ENCODE measurements at places on chromosomes 16 and 17. TPM values are rescaled to one million over a fixed set of nuclear protein-coding genes. Genes with fewer than 3 reads are reported as not detected.

The STH gene
- not detected for total RNA-seq

The SHCBP1 gene
- total RNA-seq = 37.2 TPM

The CRYM gene
- 1.3 TPM for total RNA-seq

The PRCD gene
- total RNA-seq = not detected

The NOS2 gene
- total RNA-seq = 0.15 TPM

The PRSS22 gene
- 2.3 TPM for total RNA-seq

Data from A549 treated with CpdA at 1 μM for 4 hours (cell line).